NCI-H1048 (cell line): ENCODE measurements at places on chromosomes 2 and 18.

DNA sequence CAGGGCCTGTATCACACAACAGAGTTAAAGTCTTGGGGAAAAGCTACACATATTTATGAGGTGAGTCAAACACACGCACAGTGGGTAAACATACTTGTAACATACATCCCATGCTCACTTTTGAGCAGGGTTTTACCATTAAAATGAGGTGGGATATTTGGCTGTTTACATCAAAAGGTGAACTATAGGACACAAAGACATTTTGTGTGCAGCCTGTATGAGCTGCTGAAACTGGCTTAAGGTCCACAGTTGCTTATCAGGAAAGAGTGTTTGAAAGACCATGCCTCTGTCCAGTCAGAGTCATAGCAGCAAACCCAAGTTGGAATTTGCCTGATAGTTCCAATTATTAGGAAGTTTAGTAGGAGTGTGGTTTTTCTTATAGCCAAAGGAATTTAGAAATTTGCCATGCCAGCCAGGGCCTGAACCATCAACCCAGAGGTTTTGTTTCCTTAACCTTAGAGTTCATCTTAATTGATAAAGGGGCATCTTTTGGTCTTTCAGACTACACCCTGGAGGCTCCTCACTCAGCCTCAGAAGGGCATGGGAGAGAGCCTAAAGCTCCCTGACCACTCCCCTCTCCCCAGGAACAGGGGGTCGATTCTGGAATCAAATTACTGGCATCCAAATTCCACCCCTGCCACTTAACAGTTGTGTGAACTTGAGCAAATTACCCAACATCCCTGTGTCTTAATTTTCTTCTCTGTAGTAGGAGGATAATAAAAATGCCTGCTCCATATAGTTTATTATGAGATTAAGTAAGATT is 29.9 kb upstream of the L3MBTL4 start:
- DNase-seq = no peak

DNA sequence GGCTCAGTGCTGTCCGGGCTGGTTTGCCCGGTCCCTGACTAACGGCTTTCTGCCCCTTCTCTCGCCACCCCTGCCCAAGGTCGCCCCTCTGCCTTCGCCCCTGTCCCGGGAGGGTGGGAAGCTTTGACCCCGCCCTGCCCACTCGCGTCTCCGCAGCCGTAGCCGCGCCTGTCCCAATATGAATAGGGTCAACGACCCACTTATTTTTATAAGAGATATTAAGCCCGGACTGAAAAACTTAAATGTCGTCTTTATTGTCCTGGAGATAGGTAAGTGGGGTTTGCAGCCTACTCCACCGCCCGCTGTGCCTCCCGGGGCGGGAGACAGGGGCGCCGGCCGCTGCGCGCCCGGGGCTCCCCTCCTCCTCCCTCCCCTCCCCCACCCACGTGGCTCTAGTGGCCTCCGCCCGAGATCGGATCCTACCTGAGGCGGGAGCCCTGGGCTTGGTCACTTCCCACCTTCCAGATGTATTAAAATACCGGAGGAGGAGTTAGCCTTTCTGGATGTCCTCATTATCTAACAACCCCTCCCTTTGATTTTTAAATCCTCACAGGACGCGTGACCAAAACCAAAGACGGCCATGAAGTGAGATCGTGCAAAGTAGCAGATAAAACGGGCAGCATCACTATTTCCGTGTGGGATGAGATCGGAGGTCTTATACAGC is 633 bp downstream of the NABP1 start:
- DNase-seq = no peak

DNA sequence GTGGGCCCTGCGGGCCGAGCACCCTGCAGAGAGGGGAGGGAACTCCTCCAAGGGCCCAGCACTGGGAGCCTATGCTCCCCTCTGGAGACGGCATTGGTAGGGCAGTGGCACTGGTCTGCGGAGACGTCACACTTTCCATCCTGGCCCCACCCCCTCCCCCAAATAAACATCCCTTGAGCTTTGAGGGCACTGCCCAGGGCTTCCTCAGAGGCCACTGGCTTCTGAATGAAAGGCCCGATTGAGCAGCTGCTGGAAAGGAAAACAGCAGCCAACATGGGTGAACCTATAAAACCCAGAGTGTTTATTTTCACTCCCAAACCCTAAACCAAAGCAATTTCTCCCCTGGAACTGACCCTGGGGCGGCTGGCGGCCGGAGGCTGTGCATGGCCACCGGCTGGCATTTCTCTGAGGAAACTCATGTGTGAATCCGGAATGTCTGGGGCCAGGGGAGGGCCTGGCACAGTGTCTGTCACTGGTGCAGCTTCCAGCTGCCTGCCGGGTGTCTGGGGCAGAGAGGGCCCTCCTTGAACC is 138.9 kb downstream of the DYSF start:
- DNase-seq = no peak

DNA sequence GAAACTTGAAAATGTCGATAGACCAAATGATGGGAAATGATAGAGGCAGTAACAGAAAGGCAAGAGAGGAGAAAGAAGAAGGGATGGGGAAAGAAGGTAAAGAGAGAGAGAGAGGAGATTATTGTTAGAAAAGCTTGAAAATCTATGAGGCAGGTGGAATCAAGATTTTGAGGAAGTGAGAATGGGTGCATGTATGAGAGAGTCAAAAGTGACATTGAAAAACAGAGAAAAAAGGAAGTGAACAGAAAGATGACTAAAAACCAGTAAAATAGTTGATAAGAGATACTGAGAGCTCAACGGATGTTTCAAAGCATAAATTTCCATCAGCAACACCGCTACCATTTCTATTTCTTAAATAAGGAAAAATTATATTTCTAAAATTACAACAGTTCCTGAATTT is 327.4 kb upstream of the CWC22 start:
- no peak for DNase-seq
